ENCODE measurements at places on chromosomes 16 and 17. TPM values are rescaled to one million over a fixed set of nuclear protein-coding genes. Genes with fewer than 3 reads are reported as not detected.

EVPLL gene
- total RNA-seq, result not detected

CIITA gene
- 104 TPM for total RNA-seq

CHST5 gene
- not detected for total RNA-seq

WSCD1 gene
- 10.7 TPM for total RNA-seq

CX3CL1 gene
- 45.5 TPM for total RNA-seq

FA2H gene
- total RNA-seq, result 0.54 TPM

LLGL1 gene
- total RNA-seq, result 14.1 TPM

KRTAP4-5 gene
- not detected for total RNA-seq

SLFN13 gene
- total RNA-seq, result 31.0 TPM

ZACN gene
- not detected for total RNA-seq

CTF1 gene
- 7.2 TPM for total RNA-seq

FOXN1 gene
- total RNA-seq, result not detected

HSD11B2 gene
- 1.1 TPM for total RNA-seq

PERCC1 gene
- total RNA-seq, result not detected

B4GALNT2 gene
- 0.15 TPM for total RNA-seq

C1QL1 gene
- 1.3 TPM for total RNA-seq

SAMD14 gene
- total RNA-seq, result 12.6 TPM
